CD14-positive monocyte (primary cell): ENCODE measurements at places on chromosomes 2 and 18. TPM values are rescaled to one million over a fixed set of nuclear protein-coding genes. Genes with fewer than 3 reads are reported as not detected.

GRCh38 chr18:59306640-59307039 is 11.8 kb downstream of the CPLX4 start:
- no peak overlapping the region for H3K4me3 ChIP-seq
- peaks cover 12% of the 10 kb centered on the region for H3K27me3 ChIP-seq
- no peak for DNase-seq
- no peaks in the 10 kb centered on the region for H3K4me1 ChIP-seq
- H3K36me3 ChIP-seq = no peaks in the 10 kb centered on the region

DNA sequence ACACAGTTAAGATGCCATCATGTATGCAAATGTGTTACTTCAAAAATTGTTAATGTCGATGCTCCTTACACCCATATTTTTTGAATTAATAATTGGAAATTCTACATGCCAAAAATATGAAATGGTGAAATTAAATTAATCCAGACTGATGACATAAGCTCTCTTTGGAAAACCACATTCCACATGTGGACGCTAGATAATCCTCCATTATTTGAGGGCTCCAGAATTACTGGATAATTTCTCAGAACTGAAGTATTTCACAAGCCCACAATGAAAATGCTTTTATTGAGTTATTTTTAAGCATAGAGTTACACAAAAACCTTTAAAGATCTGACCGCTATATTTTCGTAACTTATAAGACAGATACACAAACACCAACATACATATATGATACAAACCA is 47.8 kb downstream of the FARSB start:
- peaks cover 60% of the 10 kb centered on the region for H3K36me3 ChIP-seq
- H3K4me3 ChIP-seq = no peak overlapping the region
- peaks cover 4% of the 10 kb centered on the region for H3K4me1 ChIP-seq
- DNase-seq = no peak
- no peak overlapping the region for H3K27ac ChIP-seq
- H3K27me3 ChIP-seq = no peaks in the 10 kb centered on the region

- no peaks in the 10 kb centered on the region for H3K36me3 ChIP-seq
- H3K4me1 ChIP-seq = no peaks in the 10 kb centered on the region
- H3K4me3 ChIP-seq = no peak overlapping the region
- DNase-seq = no peak
Measured at GRCh38 chr2:233656443-233656842, 15.3 kb upstream of the UGT1A9 start.

DNA sequence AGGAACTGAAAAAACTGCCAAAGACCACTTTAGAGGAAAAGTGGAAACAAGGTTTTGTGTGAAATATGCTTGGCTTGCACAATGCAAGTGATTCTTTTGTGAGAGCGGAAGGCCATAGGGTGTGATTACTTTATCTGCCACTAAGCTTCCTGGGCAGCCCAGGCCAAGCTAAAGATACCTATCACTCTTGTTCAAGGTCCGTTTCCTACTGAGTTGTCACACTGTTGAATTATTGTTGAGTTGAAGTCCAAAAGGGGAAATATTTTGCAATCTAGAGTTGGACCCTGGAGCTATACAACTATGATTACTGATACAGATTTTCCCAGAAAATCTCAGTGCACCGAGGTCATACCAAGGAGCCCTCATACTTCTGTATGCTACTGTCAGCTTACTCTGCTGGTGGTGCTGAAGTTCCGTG is 72.7 kb upstream of the CTAGE1 start:
- no peaks in the 10 kb centered on the region for H3K27me3 ChIP-seq
- H3K4me3 ChIP-seq = no peak overlapping the region
- no peaks in the 10 kb centered on the region for H3K4me1 ChIP-seq

DNA sequence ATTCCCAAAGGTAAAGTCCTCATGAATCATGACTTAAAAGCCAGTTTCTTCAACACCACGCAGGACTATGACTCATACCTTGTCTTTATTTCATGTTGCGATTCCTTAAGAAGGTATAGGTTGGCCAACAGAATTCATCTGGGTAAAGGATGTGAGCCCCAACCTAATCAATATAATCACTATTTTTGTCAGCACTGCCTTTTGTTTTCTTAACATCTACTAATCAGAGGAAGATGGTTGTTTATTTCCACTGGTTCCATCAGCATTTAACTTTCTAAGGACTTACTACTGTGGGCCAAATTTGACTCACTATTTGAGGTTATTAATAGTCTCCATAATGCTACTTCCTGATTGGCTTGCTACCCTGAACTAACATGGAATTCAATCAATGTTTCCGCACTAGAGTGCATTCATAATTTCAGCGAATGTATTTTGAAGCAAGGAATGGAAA is 78.6 kb downstream of the SCG2 start:
- DNase-seq = no peak
- no peaks in the 10 kb centered on the region for H3K27me3 ChIP-seq
- no peak overlapping the region for H3K4me3 ChIP-seq

GRCh38 chr2:137435162-137435561 is 529.1 kb upstream of the HNMT start:
- no peaks in the 10 kb centered on the region for H3K36me3 ChIP-seq
- H3K4me1 ChIP-seq = no peaks in the 10 kb centered on the region
- no peak overlapping the region for H3K27ac ChIP-seq
- DNase-seq = no peak

- H3K27me3 ChIP-seq = no peaks in the 10 kb centered on the region
- no peak for DNase-seq
- no peaks in the 10 kb centered on the region for H3K36me3 ChIP-seq
- no peaks in the 10 kb centered on the region for H3K4me1 ChIP-seq
- no peak overlapping the region for H3K27ac ChIP-seq
Measured at GRCh38 chr2:239772721-239773120, 252.4 kb downstream of the NDUFA10 start.

DNA sequence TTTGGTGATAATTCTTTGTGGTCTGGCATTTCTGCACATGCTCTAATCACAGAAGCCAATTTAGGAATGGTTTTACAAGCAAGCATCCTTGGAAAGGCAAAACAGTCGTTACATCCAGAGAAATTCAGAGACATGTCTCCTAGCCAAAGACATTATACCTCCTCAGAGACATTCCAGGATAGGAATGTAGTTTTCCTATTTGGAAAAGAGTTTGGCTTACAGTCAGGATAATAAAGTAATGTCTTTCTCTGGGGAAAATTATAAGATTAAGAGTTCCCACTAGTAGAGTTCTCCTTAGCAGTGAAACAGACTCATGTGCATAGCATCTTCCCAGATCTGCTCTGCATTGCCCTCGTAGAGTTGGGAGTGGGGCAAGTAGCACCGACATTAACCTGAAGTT is 753.6 kb upstream of the TMEFF2 start:
- no peaks in the 10 kb centered on the region for H3K27me3 ChIP-seq
- no peak overlapping the region for H3K27ac ChIP-seq
- H3K36me3 ChIP-seq = no peaks in the 10 kb centered on the region
- DNase-seq = no peak
- H3K4me3 ChIP-seq = no peak overlapping the region
- H3K4me1 ChIP-seq = no peaks in the 10 kb centered on the region

DNA sequence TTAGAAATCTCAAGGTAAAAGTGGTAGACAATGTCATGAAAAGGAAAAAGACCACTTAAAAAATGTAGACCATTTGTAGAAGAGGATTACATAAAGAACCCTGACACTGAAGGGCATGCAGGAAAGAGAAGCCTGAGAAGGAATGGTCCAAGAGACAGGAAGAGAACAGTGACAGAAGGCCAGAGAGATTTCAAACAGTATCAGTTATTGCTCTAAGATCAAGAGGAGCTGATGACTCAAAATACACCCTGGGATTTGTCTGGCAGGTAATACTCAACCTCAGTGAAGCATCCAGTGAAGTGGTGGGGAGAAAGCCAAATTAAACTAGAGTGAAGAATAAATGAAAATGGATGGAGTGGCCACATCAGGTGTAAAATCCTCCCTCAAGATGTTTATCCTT is 100.5 kb downstream of the PDE11A start:
- no peak for DNase-seq
- no peaks in the 10 kb centered on the region for H3K4me1 ChIP-seq
- no peaks in the 10 kb centered on the region for H3K36me3 ChIP-seq
- H3K27me3 ChIP-seq = no peaks in the 10 kb centered on the region

- no peak overlapping the region for H3K4me3 ChIP-seq
- H3K27ac ChIP-seq = no peak overlapping the region
- no peaks in the 10 kb centered on the region for H3K27me3 ChIP-seq
- no peaks in the 10 kb centered on the region for H3K4me1 ChIP-seq
- no peaks in the 10 kb centered on the region for H3K36me3 ChIP-seq
Measured at GRCh38 chr2:124683536-124684428, 658.7 kb downstream of the CNTNAP5 start.

- no peaks in the 10 kb centered on the region for H3K36me3 ChIP-seq
- H3K27me3 ChIP-seq = no peaks in the 10 kb centered on the region
- no peak overlapping the region for H3K27ac ChIP-seq
- H3K4me3 ChIP-seq = no peak overlapping the region
Measured at GRCh38 chr18:45493830-45494229, 121.4 kb upstream of the SLC14A2 start.

GRCh38 chr2:159798376-159798725 is 343 bp upstream of the CD302 start:
- H3K4me1 ChIP-seq = peaks cover 67% of the 10 kb centered on the region
- no peak for DNase-seq
- H3K36me3 ChIP-seq = no peaks in the 10 kb centered on the region
- no peaks in the 10 kb centered on the region for H3K27me3 ChIP-seq
- peak overlapping the region; percentile 91 for H3K27ac ChIP-seq
- H3K4me3 ChIP-seq = peak overlapping the region; percentile 86

DNA sequence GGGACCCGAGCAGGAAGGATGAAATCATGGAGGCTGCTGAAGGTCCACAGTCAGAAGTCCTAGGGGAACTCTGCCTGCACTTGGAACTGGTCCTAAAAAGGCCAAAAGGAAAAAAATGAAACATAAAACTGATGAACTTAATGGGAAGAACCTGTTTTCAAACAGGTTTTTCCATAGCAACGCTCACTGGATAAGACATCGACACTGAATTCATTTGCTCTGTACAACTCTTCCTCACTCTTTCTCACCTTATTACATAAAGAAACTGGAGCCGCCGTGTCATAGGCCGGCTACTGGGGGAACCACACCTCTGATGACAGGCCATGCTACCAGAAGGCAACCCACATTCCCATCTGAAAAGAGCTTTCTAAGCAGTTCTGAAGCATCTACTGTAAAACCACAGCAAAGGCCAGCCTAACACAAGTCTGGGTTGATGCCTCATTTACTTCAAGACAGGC is 83.6 kb downstream of the FARSB start:
- H3K4me1 ChIP-seq = no peaks in the 10 kb centered on the region
- peaks cover 79% of the 10 kb centered on the region for H3K36me3 ChIP-seq
- H3K27me3 ChIP-seq = no peaks in the 10 kb centered on the region
- H3K27ac ChIP-seq = no peak overlapping the region
- no peak for DNase-seq
- H3K4me3 ChIP-seq = no peak overlapping the region

DNA sequence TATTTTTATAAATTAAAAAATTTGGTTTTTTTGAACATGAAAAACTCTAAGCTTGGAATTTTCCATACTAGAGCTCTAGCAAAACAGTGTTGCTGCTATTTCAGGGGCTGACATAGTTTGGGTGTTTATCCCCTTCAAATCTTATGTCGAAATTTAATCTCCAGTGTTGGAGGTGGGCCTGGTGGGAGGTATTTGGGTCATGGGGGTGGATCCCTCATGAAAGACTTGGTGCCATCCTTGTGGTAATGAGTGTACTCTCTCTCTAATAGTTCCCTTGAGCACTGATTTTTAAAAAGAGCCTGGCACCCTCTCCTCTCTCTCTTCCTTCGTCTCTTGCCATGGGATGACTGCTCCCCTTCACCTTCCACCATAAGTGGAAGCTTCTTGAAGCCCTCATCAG is 244.6 kb upstream of the UBE2E3 start:
- no peak overlapping the region for H3K4me3 ChIP-seq
- no peak overlapping the region for H3K27ac ChIP-seq
- no peak for DNase-seq
- no peaks in the 10 kb centered on the region for H3K4me1 ChIP-seq
- no peaks in the 10 kb centered on the region for H3K36me3 ChIP-seq

GRCh38 chr18:26307161-26307773 is 81.0 kb downstream of the TAF4B start:
- no peak for DNase-seq
- no peak overlapping the region for H3K4me3 ChIP-seq
- H3K27ac ChIP-seq = no peak overlapping the region
- H3K36me3 ChIP-seq = no peaks in the 10 kb centered on the region
- H3K27me3 ChIP-seq = no peaks in the 10 kb centered on the region

DNA sequence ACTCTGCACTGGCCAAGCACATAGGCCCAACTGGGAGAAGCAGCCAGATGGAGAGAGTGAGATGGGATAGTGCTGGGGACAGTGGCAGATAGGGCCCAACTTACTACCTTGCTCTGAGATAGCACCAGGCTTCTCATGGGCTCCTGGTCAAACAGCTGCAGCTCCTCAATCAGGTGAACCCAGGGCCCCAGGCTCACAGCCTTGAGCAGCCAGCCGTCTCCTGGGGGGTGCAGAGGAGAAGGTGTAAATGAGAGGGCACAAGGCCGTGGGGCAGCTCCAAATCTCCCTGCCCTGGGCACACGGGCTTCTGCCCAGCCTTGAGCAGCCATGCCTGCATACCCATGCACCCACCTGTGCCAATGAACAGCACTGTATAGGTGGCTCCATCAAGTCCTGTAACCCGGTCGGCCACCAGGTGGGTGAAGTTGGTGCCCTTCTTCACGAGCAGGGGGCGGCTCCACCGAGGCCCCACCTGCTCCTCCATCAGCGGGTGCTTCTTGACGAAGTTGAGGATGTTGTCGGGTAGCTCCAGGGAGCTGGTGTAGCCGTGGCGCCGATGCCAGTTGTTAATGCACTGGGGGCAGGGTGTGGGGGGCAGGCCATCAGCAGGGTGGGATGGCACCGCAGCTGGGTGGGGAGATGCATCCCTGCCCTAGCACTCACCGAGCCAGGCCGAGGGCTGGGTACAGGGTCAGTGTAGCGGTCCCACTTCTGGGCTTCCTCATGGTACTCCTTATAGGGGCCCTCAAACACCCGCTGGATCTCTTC is 5.9 kb upstream of the ANKRD39 start:
- no peaks in the 10 kb centered on the region for H3K36me3 ChIP-seq

DNA sequence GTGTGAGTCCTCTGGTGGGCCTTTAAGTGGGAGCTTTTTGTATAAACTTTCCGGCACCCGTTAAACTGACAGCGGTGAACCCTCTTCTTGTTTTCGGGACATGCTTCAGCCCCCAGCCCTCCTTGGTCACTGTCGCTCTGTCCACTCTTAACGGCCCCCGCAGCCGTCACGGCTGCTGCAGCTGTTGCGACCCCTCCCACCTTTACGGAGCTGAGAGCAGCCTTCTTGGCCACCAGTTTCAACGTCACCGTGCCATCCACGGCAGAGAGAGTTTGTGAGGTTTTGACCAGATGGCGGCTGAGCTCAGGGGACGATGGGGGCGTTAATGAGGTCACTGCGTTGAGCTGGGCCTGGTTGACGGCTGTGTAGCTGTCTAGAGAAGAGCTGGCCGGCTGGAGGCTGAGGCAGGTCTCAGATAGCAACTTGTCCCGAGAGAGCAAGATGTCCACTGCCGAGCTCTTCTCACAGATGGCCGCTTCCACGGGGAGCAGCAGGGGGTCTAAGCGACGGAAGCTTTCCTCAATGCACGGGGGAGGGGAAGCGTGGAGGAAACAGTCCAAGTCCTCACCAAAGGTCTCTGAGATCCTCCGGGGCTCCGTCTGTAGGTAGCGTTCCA is 41.9 kb downstream of the KLF7 start:
- no peaks in the 10 kb centered on the region for H3K27me3 ChIP-seq
- H3K36me3 ChIP-seq = peaks cover 18% of the 10 kb centered on the region
- no peak overlapping the region for H3K27ac ChIP-seq
- no peak overlapping the region for H3K4me3 ChIP-seq

The CRYGC gene
- polyA plus RNA-seq = not detected

The D2HGDH gene
- 1.0 TPM for polyA plus RNA-seq

The ABCB11 gene
- polyA plus RNA-seq = not detected in 2 replicates

The TNFAIP6 gene
- 8.2 TPM for polyA plus RNA-seq

The GKN2 gene
- polyA plus RNA-seq = not detected

The RELCH gene
- 9.8 and 30.4 TPM in 2 replicates for polyA plus RNA-seq

The ELOA2 gene
- polyA plus RNA-seq = not detected

The GATA6 gene
- polyA plus RNA-seq = 0.04 TPM

The RTN4 gene
- 111 TPM for polyA plus RNA-seq
